ENCODE measurements at places on chromosomes 11 and 22. TPM values are rescaled to one million over a fixed set of nuclear protein-coding genes. Genes with fewer than 3 reads are reported as not detected.

The SEC14L6 gene
- not detected for total RNA-seq

The TBX1 gene
- not detected for total RNA-seq

The LTBP3 gene
- 55.4 TPM for total RNA-seq

The FGF4 gene
- total RNA-seq, result not detected

The ZP1 gene
- total RNA-seq, result not detected

The SPTY2D1 gene
- total RNA-seq, result 21.3 TPM

The P2RY6 gene
- not detected for total RNA-seq

The SLC6A5 gene
- total RNA-seq, result not detected

The MAP6 gene
- not detected for total RNA-seq

The ROBO3 gene
- total RNA-seq, result 17.6 TPM

- no peak for DNase-seq
These were observed 58.1 kb downstream of the C22orf31 start for GRCh38 chr22:29003552-29003951.

- DNase-seq, result no peak
These were observed 4.5 kb downstream of the LRRC75B start for GRCh38 chr22:24588381-24588756.

DNA sequence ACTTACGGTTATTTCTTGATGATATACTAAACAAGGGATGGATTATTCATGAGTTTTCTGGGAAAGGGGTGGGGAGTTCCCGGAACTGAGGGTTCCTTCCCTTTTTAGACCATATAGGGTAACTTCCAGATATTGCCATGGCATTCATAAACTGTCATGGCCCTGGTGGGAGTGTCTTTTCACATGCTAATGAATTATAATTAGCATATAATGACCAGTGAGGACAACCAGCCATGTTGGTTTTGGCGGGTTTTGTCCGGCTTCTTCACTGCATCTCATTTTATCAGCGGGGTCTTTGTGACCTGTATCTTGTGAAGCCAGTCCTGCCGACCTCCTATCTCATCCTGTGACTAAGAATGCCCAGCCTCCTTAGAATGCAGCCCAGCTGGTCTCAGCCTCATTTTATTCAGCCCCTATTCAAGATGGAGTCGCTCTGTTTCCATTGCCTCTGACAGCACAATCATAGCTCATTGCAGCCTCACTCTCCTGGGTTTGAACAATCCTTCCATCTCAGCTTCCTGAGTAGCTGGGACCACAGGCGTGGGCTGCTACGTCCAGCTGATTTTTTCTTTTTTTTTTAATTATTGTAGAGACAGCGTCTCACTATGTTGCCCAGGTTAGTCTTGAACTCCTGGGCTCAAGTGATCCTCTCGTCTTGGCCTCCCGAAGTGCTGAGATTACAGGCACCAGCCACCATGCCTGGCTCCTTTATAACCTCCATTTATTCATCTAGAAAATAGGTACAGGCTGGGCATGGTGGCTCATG lies 52.6 kb upstream of the EMID1 start:
- DNase-seq, result no peak

GRCh38 chr11:67820081-67820480 lies 145.7 kb upstream of the ALDH3B2 start:
- DNase-seq, result no peak

DNA sequence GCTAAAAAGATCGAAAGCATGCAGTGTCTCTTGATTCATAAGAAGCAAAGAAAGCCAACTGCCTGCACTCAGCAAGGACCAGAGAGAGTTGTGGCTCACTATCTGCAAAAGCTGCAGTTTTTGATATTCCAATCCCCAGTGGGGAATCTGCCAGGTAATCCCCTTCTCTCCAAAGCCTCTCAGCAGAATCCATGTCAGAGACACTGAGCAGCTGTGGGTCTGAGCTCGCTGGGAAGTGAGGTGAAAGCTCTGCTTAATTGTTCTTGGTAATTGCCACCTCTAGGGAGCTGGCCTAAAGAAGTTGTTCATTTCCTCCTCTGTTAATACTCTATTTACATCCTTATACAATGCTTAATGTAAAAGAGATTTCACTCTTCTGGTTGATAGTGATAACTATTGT lies 261.3 kb upstream of the LRRC4C start:
- no peak for DNase-seq

GRCh38 chr11:100404907-100405306 lies 282.2 kb upstream of the ARHGAP42 start:
- DNase-seq, result no peak

- no peak for DNase-seq
These were observed 23.0 kb downstream of the PC start for GRCh38 chr11:66934950-66935779.

- no peak for DNase-seq
These were observed 111.4 kb upstream of the SORL1-AS1 start for GRCh38 chr11:121563900-121564822.

DNA sequence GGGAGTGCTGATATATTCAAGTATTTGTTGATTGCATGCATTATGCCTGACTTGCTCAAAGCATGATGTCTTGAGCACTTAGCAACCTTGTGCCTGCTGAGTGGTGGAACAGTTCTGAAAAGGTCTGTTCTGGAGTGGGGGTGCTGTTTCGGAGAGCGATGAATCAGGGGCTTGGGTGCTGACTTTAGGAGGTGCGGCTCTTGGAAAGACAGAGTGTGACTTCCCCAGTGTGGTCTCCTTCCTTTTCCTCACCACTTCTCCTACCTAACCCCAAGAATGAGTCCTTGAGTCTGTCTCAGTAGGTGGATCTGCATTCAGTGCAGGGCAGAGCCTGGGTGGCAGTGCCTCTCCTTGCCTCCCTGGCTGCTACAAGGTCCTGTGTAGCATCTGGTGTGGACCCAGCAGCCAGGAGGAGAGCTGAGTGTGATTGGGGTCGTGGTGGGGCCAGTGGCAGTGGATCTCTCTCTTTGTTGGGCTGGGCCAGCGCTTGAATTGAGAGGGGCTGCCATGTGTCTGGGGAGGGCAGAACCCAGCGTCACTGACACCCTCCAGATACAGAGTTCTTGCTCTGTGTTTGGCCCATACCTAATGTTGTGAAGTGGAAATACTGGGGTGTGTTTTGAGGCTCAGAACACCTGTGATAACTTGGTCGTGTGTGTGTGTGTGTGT lies 35.9 kb downstream of the ST3GAL4 start:
- no peak for DNase-seq

DNA sequence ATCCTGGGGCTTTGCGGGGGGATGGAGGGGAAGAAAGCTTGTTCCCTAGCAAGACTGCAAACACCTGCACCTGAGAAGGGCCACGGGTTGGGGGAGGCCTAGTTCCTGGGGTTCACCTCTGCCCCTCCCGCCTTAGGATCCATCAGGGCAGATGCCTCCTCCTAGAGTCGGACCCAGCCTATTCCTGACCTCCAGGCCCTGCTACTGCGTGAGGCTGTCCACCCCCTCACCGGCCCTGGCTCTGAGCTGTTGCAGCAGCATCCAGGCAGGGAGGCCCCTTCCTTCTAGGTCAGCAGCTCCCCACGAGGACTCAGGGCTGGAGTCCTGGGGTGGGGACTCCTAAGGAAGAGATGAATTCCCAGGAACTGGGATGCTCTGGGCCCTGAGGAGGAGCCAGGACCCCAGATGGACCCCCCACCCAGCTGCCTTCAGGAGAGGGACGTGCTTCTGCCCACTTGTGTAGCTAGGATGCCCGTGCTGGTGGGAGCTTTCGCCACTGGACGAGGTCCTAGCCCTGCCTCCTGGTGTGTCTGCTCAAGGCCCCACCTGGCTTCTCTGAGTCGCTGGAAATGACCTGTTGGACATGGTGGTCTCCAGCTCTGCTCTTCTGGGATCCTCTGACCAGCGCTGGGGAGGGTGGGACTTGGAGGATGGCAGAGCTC lies 10.3 kb downstream of the MRGPRF start:
- DNase-seq, result no peak

DNA sequence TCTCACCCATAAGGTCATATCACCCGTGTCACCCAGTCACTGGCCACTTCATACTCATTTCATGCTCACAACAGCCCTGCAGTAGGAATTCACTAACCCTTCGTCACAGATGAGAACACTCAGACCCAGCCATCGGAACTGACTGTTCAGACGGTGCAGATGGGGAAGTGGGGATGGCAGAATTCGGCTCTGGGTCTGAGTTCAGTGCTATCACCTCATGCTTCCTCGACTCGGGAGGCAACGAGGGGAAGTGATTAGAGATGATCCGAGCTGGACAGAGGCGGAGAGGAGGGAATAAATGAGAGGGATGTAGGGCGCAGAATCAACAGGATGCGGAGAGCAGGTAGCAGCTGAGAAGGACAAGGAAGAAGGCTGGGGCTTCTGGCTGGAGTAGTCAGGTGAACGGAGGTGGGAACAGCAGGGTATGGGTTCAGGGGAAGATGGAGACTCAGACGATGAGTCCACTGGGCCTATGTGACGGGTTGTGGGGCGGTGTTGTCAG lies 4.7 kb downstream of the B3GNT6 start:
- no peak for DNase-seq

- DNase-seq, result no peak
These were observed 558.7 kb downstream of the BRD1 start for GRCh38 chr22:49268924-49269323.

DNA sequence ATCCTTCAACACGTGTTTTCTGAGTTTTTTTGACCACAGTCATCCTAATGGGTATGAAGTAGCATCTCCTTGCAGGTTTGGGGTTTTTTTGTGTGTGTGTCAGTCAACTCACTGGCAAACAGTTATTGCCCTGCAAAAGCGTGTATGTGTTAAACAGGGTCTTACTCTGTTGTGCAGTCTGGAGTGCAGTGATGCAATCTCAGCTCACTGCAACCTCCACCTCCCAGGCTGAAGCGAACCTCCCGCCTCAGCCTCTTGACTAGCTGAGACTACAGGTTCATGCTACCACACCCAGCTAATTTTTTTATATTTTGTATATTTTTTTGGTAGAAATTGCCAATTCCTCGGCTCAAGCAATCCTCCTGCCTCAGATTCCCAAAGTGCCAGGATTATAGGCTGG lies 15.4 kb downstream of the CELSR1 start:
- DNase-seq, result no peak
